ENCODE measurements at places on chromosomes 2 and 18.

- no peak for DNase-seq
These were observed 53.7 kb downstream of the ZBTB7C start for GRCh38 chr18:48355276-48356115.

- DNase-seq, result no peak
These were observed 18.3 kb upstream of the EPAS1 start for GRCh38 chr2:46278952-46279351.

GRCh38 chr18:61360404-61361383, 27.5 kb downstream of the CDH20 start:
- DNase-seq, result no peak

DNA sequence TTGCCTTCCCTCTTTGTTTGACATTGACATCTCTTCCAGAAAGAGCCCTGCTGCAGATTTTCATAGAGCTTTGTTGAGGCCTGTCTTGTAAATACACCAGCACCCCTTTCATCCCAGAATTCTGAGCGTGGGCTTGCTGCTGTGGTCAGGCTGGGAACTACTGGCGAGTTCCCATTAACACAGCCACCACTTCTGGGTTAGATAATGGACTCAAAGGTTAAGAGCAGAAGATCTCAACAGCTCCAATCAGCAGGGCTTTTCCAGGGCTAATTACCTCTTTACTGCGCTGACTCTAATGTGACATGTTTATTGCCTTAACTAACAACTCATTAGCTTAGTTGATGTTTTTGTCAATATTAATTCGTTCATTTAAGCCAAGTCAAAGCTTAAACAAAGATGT, 235.9 kb upstream of the BOD1L2 start:
- DNase-seq, result no peak

DNA sequence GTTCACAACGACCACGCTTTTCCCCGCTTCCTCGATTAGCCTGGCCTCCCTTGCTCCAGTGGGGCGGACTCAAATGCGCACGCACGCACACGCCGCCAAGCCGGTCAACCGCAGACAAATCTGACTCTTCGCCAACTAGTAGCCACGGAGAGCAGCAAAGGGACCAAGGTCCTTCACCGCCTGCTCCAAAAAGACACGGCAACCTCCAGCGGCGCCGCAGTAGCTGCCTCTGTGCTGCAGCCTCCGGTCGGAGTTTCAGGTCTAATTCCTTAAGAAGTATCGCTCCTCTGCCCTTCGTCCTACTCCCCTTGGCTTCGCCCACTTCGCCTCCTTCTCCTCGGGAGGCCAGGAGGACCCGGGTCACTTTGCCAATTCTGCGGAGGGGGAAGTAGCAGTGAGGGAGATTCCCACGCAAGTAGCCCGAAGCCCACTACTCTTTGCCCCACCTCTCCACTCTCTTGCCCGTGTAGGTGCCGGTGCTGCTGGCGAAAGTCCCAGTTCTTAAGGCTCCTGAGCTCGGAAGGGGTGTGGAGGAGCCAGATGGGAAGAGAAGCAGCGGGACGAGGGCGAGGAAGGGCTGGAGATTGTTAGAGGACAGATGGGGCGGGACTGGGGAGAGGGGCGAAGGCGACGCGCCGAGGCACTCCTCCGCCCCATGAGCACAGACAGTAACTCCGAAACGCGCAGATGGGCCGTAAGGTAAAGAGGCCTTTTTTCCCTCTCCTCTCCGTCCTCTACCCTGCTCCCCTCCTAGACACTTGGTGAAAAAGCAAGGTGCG, 615 bp downstream of the AKAIN1 start:
- no peak for DNase-seq

- DNase-seq, result no peak
These were observed 12.1 kb upstream of the NOSTRIN start for GRCh38 chr2:168790226-168790902.

DNA sequence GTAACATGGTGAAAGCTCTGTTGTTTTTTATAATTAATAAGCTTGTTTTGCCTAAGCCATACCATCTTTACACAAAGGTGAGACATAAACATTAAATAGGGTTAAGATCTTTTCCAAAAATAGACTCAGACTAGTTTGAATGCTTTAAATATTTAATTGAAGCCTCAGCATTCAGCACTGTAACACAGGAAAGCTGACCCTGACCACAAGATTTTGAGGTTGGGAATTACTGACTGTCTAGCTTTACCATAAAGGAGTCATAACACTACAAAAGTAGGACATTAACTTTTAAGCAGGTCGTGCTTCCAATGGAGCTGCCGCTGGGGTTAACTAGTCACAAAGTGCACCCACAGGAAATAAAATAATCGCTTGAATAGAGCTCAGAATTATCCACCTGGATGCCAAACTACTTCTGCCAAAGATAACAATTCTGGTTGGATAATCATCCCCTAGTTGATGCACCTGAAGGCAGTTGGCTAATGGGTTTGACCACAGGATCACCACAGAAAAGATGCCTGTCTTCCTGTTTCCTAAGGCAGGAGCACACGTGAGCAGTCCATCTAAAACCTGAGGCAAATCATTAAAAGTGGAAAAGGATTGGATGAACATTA, 106.2 kb downstream of the COBLL1 start:
- DNase-seq, result no peak

DNA sequence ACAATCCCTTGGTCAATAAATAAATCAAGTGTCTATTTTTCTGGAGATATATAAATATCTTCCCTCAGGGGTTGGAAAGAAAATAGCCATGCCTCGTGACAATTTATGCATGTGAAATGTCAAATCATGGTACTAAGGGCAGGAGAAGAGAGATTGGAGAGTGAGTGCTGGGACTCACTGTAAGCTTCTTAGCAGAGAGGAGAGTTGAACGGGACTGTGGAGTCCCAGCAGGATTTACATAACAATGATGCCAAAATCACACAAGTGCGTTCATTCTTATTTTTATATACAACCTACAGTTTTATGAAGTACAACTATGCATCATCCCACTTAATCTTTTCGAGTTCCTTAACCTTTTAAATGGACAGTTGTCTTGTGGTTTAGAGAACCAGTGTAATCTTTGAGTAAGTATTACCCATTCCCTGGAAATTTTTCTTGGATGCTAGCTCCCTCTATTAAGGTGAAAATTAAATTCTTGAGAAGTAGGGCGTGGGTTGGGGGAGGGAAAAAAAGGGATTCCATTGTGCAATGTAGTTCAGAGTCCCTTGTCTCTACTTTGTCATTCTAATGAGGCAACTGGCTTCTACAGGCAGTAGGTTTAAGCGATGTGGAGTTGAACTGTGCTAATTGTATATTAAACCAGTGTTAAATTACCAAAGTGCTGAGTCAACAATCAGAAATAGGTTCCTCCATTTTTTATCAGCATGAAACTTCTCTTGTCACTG, 143.6 kb upstream of the EPHA4 start:
- no peak for DNase-seq

DNA sequence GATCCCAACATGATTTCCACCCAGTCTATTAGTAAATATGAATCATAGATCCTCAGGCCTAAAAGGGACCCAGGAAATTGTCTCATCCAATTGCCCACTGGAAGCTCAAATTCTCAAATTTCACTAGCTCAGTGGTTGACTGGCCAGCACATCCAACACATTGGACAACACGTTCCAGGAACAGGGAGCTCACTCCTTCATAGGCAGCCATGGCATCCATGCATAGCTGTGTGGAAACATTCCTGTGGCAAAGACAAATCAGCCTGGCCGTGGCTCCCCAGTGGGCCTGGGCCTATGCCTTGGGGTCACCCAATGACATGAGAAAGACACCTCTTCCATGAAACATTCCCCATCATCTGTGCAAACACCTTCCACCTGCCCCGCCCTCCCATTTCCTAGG, 261.1 kb downstream of the ANAPC1 start:
- no peak for DNase-seq

- no peak for DNase-seq
These were observed 19.0 kb downstream of the DGKD start for GRCh38 chr2:233373316-233373715.

DNA sequence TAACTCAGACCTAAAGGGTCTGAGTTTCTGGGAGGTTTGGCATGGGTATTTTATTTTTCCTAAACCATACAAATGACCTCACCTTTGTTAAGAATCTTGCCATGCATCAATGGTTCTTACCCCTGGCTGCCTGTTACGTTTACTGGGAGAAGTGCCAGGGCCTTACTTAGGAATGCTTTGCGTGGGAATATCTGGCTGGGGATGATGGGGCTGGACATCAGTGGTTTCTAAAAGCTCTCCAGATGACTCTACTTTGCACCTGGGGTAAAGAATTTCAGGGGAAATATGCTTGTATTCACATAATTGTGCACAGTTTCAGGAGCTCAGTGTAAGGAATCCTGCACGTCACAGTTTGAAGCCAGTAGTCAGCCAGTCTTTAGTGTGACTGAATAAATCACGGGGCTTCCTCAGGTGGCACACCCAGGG, 18.2 kb upstream of the DAW1 start:
- DNase-seq, result no peak

DNA sequence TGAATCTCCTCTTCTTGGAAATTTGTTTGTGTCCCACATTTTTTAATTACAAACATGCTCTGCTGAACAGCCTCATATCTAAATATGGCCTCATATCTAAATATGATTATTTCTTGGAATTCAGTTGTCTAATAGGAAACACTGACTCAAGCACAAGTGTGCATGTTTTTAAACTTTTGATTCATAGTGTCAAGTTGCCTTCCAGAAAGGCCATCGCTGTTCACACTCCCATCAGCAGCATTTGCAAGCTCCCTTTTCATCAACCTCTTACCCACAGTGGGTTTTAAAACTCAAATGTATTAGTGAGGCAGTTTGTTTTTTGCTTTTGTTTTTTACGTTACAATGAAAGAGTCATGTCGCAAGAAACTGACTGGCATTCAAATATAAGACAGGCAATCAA, 65.2 kb upstream of the SMAD2 start:
- DNase-seq, result no peak

- DNase-seq, result no peak
These were observed 47.4 kb downstream of the LRRFIP1 start for GRCh38 chr2:237674731-237675276.

DNA sequence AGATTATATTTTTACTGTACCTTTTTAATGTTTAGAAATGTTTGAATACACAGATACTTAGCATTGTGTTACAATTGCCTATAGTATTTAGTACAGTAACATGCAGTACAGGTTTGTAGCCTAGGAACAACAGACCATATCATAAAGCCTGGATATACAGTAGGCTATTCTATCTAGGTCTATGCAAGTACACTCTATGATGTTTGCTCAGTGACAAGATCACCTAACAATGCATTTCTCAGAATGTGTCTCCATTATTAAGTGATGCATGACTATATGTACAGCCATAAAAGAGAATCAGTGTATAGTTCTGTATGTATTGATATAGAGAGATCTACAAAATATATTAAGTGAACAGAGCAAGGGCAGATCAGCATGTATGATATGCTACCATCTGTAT, 616.4 kb downstream of the XIRP2 start:
- no peak for DNase-seq

GRCh38 chr18:63152791-63153190, 166.8 kb downstream of the BCL2 start:
- DNase-seq, result no peak

GRCh38 chr2:65557616-65558573, 125.5 kb upstream of the SPRED2 start:
- no peak for DNase-seq
